ENCODE measurements at places on chromosomes 1 and 21.

GRCh38 chr1:233496993-233497392, 116.9 kb upstream of the KCNK1 start:
- DNase-seq, result no peak

DNA sequence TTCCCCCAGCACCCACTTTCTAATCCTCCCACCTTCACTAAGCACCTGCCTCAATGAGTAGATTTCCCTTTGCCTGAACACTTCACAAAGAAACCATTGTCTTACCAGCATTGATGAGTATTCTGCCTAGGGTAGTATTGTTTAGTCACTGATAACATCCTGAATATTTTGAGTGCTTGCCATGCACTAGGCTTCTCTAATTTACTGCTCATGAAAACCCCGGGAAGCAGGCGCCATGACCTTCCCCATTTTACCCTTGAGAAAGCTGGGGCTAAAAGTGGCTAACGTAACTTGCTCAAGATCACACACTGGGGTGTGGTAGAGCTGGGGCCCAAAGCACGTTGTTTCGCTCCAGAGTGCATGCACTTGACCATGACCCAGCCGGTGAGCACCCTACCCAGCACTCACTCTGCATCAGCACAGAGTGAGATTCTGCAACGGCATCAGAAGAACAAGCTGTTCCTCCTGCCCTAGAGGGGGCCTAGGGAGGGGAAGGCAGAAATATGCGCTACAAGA, 10.6 kb upstream of the F3 start:
- DNase-seq, result no peak

GRCh38 chr1:215076322-215076721, 6.2 kb upstream of the KCNK2 start:
- no peak for DNase-seq

GRCh38 chr1:93605812-93606512, 75.7 kb downstream of the BCAR3 start:
- DNase-seq, result peak; percentile 67
